AG08395 (cell line): ENCODE measurements at places on chromosomes 12 and 14.

GRCh38 chr14:52422650-52423356 is 108.7 kb downstream of the PTGER2 start:
- DNase-seq: no peak

GRCh38 chr12:79001404-79001803 is 136.8 kb downstream of the SYT1 start:
- DNase-seq: no peak

DNA sequence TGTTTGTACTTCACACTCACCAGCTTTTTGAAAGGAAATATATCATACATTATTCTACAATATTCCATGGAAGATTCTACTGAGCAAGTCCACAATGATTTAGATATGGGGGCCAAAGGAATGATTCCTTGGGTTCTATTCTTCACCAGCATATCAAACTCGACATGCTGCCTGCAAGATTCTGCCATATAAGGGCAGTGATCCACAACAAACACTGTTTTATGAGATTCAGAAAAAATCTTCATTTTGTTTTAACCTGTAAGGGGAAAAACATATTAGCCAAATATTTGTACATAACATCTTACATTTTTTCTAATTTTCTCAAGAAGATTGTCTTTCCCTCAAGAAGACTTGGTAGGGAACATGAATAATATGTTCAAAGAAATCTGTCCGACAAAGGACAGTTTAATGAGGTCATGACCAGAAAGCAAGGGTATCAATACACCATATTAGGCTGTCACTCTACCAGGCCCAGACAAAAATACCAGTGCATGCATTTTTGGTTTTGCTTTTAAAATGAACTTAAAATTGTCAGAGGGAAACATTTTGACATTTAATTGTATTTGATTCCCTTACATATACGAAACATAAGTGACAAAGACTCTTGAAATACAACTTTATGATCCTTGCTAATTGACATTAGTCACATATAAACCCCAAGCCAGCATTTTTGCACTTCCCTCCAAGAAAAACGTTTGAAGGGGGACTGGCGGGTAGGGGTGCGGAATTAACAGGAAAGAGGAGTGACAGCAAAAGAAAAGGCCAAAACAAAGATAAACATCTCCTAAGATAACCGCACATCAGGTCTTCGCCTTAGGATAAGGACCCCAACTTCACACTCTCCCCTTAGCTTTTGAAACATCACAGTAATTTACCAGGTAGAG is 980 bp downstream of the INTS13 start:
- DNase-seq: no peak

DNA sequence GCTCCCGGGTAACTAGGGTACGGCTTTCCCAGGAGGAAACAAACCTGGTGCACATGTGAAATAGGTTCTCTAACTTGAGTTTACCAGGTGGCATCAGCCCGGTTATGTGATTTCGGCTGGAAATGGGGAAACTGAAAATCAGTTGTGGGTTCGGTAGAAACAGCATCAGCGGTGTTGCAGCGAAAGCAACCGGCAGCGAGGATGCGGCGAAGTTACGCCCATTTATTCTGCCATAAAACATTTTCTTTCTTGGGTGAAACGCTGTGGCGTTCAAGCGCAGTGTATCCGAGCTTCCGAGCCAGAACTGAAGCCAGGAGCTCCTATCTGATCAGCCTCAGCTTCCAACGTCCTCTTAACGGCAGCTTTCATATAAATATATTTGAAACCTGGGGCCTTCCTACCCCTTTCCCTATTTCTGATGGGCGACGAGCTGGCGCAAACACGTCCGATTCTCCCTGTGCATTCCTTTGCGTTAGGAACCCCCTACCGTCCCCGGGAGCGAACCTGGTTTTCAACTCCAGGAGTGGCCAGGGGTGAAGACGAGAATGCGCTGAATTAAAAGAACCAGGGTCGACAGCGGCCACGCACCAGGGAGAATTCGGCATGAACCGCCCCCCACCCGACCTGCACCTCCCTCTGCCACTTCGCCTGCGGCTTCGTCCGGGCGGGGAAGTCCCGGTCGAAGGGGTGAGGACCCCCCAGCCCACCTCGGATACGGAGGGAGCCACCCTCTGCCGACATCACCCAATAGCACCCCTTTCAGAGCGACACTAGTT is 1.6 kb downstream of the DPF3 start:
- no peak for DNase-seq

GRCh38 chr12:10331642-10332239 is 24.1 kb downstream of the KLRD1 start:
- DNase-seq: peak; percentile 74

DNA sequence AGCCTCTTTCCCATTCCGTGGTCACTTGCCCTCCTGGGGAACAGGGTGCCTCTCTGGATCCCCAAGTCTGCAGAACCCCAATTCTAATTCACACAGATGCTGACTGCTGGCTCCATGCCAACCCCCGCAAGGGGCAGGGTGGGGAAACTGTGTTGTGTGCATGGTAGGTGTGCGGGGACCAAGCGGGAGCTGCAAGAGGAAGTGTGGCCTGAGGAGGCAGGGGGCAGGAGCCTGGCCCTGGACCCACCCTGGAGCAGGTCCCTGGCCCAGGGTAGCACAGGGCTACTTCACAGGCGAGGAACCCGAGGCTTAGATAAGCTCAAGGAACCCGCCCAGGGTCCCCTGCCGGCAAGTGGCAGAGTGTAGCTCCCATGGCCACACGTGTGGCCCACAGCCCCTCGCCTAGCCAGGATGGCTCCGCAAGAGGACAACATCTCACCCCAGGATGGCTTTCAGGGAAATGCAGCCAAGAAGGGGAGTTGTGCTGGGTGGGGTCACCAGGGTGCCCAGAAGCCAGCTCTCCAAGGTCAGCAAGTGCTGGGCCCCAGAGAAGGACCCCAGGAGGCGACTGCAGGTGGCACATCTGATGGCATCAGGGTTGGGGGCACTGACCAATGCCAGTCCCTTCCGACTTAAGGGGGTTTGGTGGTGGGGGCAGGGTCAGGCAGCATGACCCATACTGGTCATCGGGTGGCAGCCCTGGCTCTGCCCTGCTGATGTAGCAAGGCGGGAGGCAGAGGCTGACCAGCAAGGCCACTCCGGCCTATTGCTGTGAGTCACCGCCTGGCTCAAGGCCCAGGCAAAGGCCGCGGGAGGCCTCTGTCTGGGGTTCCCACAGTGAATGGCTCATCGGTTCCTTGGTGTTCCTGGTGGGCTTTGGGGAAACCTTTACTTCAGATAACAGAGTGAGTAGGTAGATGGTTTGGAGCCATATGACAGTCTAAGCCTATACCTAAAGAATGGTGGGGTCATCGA is 37.3 kb upstream of the EML1 start:
- DNase-seq: peak; percentile 93

DNA sequence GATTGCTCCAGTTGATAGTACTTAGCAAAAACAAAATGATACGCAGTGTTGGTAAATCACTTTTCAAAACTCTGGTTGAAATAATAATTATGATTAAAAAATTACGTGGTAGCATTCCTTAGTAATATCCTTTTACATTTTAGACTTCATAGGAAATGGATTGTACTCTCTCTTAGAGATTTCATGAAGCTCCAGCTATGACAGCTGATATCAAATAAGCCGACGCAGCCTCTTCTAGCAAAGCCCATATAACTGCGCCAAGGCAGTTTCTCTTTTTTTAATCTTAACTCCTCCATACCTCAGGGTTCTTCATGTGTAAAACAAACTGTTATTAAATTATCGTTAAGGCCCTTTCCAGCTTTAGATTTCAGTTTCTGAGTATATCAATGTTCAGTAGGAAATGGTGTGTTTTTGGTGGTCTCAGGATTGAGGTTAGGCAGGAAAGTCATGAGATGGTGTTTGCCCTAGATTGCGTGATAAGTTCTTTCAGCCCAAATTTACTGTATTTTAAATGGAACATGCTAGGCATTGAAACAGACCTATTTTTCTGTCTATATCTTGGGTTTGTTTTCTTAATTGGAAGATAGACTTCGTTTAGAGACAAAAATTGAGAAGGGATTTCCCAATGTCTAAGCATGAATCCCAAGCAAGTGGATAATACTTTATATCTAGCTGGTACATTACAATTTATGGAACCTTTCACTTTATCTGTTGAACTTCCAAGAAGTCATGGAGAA is 902 bp upstream of the CFL2 start:
- no peak for DNase-seq

DNA sequence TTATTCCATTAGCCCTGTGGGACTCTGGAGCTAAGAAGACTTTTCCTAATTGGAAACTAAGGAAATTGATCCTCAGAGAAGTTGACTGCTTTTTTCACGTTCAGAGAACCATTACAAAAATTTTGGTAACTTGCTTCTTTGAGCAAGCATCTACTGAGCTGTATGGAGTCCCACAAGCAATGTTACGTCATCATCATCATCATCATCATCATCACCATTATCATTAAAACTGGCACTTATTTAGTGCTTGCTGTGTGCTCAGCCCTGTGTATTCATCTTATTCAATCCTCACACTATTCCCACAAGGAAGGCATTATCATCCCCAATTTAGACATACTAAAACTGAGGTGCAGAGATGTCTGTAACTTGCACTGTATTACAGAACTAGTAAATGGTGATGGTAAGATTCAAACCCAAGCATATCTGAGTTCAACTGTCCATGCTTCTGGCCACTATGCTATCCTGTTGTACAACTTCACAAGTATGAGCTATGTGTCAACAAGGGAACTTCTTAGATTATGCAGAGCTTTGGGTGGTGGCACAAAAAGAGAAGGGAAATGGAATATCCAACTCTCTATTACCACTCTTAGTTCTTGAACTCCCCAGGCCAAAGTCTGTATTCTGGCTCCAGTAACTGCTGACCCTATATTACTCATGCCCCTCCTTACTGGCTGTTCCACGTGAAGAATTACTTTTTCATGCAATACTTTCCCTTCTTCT is 6.3 kb downstream of the KRT1 start:
- DNase-seq: no peak

DNA sequence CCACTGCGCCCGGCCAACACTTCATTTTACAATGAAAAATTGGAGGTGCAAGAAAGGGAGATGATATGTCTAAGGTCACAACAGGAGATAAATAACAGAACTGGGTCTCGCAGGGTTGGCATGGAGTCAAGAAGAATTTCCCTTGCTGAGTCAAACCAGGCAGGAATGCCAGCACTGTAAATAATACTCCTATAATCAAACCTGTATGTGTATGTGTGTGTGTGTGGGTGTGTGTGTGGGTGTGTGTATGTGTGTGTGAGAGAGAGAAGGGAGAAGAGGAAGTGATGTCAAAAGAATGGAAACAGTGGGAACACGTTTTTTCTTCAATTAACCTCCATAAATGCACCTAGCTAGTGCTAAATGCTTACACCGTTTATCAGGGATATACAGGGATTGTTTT is 70.4 kb downstream of the TMEM116 start:
- peak; percentile 5 for DNase-seq

DNA sequence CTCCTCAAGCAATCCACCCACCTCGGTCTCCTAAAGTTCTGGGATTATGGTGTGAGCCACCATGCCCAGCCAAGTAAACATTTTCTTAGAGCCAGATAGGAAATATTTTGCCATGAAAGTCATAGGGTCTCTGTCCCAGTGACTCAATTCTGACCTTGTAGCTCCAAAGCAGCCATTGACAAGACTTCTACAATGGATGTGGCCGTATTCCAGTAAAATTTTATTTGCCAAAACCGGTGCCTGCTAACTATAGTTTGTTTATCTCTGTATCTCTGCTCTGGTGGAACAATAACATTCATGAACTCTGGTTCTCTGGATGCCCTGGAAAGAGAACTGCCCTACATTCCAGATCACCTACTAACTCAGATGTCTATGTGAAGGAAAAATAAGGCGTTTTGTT is 54.6 kb upstream of the USP44 start:
- DNase-seq: no peak

GRCh38 chr14:30243805-30244204 is 315.2 kb upstream of the G2E3 start:
- peak; percentile 69 for DNase-seq

DNA sequence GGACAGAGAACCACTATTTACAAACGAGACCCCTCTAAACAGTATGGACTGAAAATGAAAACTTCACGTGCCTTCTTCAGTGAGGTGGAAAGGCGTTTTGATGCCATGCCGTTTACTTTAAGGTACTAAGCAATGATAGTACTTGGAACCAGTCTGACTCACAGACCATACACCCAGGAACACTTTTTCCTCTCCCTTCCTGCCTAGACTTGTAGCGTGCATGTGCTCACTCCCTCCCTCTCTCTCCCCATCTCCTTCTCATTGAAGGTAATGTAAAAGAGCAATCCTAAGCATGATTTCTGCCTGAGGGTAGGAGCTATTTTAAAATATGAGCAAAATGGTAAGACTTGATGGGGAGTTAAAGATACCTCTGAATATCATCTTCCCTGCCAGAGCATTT is 5.9 kb upstream of the RPL41 start:
- DNase-seq: no peak

DNA sequence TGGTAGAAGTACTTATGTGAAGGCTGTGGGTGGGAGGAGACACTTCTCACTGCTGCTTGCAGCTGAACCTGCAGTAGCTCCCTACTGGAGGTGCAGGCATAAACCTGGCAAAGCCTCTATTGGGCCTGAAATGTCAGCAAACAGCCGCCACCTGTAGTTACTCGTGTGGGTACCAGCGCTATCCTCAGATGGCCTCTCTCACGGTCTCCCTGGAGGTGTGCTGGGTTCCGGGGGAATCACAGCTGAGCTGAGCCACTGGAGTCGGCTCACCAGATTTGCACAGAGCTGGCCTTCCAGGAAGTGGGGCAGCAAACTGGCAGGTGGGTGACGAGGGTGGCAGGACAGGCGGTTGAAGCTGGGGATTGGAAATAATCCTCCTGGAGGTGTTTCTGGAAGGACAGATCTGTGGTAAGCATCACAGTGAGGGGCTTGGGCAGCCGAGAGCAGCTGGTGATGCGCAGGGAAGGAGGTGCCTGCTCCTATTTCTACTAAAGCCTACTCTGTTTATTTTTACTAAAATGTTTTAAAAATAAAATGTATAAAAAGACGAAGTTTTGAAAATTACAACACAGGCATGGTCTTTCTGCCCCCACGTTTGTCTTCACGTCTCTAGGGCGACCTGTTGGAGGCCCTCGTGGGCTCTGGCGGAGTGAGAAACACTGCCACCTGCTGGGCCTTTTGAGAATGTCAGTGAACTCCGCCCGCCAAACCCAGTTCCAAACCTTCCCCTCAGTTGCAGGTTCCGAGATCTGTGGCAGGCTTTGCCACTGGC is 67.8 kb upstream of the PLEKHG3 start:
- DNase-seq: peak; percentile 75

- DNase-seq: no peak
Measured at GRCh38 chr12:109460538-109460937, 16.6 kb downstream of the KCTD10 start.
